H4 (cell line): ENCODE measurements at places on chromosomes 16 and 17.

DNA sequence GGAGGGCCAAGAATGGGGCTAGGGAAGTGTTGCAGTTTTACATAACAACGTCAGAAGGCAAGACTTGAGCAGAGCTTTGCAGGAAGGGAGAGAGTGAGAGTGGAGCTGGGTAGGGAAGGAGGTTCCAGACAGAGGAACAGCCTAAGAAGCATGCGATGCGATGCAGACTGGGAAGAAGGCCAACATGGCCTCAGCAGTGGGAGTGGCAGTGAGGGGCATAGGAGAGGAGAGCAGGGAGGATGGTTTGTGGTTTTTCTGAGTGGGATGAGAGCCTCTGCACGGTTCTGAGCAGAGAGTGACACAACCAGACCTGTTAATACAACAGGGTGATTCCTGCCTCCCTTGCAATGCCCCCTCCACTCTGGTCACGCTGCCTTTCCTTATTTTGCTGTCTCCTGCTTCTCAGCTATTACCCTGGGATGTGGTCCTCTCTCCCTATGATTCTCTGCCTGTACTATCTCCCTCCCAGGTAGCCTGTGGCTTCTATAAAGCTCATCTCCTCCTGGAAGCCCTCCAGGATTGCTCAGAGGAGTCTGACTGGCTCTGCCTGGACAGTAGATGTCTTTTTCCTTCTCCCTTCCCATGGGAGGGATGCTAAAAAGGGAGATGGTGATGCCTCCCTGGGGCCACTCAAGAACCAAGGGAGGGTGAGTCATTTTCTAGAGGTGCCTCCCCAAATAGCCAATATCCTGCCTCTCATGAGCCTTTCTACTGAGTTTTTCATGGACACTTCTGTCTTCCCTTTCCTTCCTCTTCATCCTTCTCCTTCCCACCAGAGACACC, 38.7 kb upstream of the NGFR start:
- DNase-seq: peak; percentile 95

GRCh38 chr16:27434141-27435051, 32.4 kb downstream of the IL21R start:
- DNase-seq: no peak

DNA sequence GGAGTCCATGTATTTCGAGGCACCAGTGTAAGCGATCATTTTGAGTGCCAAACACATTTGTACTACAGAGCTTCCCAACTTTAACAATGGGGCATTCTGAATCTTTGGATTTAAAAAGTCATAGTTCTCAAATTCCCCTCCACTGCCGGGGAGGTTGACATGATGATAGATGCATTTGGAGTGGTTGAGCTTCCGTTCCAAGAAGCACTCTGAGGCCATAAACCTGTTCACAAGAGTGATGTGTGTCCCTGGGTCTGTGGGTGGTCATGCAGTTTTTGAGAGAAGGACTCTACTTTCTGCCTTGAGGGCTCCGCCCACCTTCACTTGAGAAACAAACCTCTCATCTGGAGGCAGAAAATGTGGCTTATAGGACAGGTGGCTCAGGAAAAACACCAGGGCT, 43.7 kb downstream of the IRX5 start:
- no peak for DNase-seq

DNA sequence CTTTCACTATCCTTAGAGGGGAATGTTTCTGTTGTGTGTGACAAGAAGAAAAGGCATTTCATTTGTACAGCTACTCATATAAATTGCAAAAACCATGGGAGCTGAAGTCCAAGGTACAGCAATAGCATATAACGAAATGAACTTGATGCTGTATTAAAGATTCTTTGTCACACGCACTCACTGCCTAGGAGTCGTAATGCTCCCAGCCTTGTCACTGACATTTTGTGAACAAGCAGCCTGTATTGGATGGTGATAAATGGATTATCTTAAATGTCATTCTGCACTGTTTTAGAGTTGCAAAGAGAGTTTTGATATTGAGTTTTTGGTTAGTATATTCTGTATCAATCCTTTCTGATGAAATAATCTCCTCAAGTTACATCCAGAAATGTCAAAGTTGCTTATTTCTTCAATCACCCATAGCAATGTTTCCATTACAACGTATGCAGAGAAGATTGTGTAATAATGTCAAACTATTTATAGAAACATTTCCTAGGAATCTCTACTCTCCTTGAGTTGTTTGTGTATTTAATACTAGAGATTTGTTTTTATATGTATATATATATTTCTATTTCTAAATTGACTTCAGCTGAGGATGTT, 270.6 kb downstream of the FTO start:
- no peak for DNase-seq

GRCh38 chr16:72094266-72094610, 591 bp downstream of the DHX38 start:
- DNase-seq: no peak

DNA sequence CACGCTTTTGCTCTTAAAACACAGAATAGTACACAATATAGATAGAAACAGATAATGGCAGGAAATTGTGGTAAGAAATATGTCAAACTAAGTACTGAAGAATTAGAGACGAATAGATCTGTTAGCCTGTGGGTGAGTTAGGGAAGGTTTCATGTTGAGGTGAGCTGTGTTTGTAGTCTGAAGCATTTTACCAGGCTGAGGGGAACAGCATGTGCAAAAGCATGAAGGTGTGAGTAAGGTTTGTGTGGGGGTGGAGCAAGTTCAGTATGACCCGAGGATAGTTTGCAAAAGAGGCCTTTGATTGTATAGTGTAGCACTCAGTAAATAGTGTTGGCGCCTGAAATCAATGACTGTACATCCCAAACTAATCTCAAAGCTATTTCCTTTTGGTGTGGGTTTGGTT, 13.8 kb downstream of the IGSF6 start:
- DNase-seq: no peak

- DNase-seq: no peak
Measured at GRCh38 chr17:5893741-5894140, 176.4 kb upstream of the WSCD1 start.

DNA sequence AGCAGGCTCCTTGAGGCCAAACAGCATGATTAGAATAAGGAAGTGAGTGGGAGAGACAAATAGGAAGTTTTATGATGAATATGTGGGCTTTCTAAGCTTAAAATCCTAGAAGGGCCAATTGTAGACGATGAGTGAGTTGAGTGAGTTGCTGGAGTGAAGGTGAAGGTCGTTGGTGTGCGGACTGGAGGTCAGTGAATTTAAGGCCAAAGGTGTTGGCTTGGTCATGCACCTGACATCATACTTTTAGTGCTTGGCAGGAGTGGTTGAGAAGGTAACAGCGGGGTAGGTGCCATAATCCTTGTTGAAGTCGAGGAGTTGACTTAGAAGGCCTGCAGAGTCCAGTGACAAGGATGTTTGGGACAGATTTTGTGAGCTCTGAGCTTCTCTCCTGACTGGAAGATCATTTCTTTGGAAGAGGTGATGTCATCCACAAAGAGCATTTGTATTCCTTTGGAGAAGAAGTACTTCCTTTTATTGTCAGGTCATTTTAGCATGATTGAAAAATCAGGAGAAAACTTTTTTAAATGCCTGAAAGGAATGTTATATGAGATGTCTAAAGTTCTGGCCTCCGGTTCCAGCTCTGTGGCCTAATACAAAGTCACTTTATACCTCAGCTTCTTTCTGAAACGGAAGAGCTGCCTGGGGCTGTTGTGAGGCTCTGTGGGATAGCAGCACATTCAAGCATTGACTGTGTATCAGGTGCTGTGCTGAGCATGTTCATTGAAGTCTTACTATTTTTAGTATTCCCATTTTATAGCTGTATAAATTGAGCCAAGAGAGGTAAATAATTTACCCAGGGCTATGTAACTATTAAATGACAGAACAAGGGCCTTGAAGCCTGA, 53.6 kb upstream of the TBX2 start:
- no peak for DNase-seq

- no peak for DNase-seq
Measured at GRCh38 chr17:40097931-40098845, 2.2 kb downstream of the NR1D1 start.

GRCh38 chr17:12421646-12422306, 243.9 kb upstream of the MYOCD start:
- peak; percentile 52 for DNase-seq

- peak; percentile 27 for DNase-seq
Measured at GRCh38 chr16:88116121-88116520, 164.9 kb downstream of the BANP start.

DNA sequence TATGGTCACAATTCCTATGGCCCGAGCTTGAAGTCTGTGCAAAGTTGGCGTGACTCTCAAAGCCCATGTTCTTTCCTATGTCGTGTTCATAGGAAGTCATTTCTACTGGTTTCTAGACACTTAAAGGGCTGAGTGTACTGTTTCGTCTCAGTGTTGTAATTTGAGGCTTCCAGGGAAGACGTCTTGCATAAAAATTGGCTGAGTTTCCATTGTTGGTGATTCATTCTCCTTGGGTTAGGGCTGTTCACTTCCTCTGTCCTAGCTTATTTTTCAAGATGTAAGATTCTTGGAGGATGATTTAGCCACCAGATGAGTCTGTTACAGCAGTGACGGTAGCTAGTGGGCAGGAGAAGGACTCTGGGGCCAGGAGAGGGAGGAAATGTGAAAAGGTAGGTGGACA, 43.1 kb downstream of the PIK3R5 start:
- DNase-seq: peak; percentile 90

DNA sequence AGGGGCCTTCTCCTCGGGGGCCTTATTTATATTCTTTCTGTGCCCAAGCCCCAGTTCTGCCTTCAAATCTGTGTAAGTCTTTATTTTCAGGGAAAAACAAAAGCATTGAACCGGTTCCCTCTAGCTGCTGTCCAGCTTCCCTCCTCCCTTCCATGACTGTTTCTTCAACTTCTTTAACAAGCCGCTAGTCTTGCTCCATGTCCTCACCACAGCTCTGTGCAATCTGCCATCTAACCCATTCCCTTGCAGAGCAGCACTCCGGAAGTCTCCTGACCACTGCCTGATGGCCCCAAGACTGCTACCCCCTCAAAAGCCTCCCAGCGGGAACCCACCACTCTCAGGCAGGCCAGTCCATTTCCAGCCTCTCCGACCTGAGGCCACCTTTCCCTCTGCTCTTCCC, 16.9 kb downstream of the EMC8 start:
- no peak for DNase-seq
